ENCODE measurements at places on chromosomes 2 and 18.

- no peak for DNase-seq
Measured at GRCh38 chr2:7819850-7820249, 862.0 kb upstream of the ID2 start.

DNA sequence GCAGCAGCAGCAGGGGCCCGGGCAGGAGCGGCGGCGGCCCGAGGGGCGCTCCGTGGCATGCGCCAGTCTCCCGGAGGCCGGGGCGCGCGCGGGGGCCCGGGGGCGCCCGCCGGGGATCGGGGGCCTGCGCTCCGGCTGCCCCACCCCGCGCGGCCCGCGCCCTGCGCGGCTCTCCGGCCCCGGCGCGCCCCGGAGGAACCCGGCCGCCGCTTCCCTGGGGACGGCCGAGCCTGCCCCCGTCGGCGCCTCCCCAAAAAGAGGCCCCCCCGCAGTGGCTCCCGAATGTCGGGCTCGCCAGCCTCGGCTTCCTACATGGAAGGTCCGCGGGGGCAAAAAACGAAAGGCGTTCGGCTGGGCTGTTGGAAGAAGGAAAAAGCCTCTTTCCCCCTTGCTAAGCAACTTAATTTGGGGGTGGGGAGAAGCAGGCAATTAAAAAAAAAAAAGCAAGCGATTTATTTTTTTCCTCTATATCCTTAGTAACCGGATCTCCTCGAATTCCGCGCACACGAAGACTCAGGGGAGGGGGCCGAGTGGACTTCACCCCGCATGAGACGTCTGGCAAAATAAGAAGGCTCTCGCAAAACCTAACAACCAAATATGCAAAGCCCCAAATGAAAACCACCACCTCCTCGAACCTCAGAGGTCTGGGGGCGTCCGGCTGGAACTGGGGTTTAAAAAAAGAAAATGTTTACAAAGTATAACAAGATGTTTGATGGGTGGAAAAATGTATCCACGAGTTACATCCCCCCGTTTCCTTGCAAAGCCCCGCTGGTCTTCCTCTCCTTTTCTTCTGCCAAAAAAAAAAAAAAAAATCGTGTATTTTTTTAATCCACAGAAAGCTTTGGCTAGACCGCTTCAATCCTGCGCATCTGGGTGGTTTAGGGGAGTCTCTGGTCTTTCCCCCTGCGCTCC, at the start of gene SMAD7:
TSS of gene SMAD7 (minus strand) at position 430 of the 912 bp plus-strand sequence. CDS start 541 bp downstream, outside the sequence.
- DNase-seq, result no peak

- DNase-seq, result no peak
Measured at GRCh38 chr2:89819809-89820208, 1128.3 kb downstream of the RPIA start.

- DNase-seq, result no peak
Measured at GRCh38 chr18:61694236-61694635, 198.6 kb downstream of the RNF152 start.

DNA sequence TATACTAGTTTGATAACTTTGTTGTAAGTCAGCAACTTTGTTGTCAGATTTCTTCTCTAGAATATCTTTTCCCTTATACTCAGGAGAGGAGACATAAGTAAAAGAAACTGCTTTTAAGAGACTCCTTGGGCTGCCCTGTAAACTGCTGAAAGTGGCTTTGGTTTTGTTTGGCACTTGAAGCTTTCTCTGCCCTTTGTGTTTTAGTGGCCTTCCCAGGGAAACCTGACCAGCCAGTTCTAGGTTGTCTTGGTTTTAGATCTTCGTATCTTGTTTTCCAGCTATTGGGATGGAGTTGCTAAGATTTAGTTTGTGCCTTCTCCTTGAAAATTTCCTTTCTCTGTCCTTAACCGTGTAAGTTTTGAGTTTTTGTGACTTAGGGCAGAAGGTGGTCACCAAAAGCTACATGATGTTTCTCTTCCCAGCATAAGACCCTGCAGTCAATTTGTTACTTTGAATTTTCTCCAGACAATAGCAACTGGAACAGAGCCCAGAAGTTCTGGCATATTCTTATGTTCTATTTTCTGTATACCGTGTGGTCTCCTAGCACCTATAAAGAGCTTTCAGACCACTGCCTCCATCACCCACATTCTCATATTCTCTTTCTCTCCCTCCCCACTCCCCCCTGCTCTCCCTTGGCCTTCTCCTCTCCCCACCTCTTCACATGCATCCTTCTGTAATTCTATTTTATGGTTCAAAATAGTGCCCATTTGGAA, 81.1 kb downstream of the BOLA3 start:
- peak; percentile 29 for DNase-seq

DNA sequence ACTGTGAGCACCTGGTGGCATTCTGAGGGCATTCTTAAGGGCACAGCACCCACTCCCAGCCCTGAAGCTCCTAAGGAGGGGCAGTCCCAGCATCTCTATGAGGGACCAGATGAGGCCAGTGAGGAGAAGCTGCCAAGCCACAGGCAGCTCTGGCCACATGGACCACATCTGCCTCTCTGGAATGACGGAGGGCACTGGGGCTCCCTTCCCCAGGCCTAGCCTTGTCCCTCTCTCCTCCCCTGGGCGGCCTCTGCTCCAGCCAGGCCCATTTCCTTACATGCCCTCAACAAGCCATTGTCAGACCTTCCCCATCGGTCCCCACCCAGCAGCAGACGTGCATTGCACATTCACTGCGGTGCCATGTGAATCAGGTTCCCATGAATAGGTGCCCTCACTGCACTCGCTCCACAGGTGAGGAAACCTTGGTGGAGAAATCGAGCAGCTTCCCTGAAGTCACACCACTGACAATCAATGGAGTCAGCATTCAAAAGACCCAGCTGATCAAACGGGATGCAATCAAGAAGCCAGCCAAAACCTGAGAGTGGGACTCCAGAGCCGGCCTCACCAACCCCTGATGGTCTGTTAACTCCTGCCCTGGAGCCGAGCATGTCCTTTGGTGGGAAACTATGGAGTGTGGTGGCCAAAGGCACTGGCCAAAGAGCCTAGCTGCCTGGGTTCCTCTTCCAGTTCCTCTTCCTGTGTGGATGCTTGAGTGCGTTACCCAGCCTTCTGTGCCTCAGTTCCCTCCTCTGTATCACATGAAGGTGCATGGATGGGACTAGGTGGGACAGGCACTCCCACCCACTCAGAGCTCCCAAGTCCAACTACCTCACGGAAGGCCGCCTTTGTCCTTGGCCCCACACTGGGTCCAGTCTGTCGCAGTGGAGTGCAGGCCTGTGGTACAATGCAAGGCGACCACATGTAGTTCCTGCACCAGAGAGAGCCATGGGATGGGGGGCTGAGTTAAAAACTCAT, 147.3 kb downstream of the ZFP36L2 start:
- no peak for DNase-seq

- DNase-seq, result no peak
Measured at GRCh38 chr18:34873986-34874580, 164.0 kb downstream of the DTNA start.

- no peak for DNase-seq
Measured at GRCh38 chr2:101253013-101253702, 472 bp downstream of the CNOT11 start.

DNA sequence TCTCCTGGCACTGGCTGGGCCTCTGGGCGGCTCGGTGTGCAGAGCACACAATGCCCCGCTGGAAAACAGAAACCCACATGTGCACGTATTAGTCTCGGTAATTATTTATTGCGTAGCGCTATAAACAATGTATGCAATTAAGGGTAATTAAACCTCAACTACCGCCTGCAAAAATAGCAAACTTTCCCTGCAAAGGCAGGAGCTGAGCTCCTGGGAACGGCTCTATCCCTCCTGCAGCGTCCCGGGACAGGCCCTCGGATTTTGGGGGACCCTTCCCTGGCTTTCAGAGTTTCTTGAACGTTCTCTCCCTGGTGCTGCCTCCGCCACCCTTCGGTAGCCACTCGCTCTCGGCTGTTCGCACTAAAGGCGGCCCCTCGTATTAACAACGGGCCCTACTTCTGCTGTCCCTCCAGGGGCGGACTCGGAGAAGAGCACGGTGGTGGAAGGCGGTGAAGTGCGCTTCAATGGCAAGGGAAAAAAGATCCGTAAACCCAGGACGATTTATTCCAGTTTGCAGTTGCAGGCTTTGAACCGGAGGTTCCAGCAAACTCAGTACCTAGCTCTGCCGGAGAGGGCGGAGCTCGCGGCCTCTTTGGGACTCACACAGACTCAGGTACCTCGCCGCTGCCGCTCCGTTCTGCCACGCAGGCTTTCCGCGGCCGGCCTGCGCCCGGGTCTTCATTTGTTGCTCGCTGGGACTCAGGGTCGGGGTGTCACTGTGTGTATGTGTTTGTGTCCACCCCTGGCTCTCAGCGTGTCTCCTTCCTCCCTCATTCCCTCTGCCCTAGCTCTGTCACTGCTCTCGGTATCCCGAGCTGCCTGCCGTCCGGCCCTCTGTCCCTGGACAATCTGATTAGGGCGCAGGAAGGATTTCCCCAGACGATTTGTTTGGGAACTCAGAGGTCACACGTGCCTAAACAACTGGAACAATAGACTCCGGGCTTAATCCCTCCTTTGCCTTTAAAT, 1.2 kb downstream of the DLX1 start:
- no peak for DNase-seq

DNA sequence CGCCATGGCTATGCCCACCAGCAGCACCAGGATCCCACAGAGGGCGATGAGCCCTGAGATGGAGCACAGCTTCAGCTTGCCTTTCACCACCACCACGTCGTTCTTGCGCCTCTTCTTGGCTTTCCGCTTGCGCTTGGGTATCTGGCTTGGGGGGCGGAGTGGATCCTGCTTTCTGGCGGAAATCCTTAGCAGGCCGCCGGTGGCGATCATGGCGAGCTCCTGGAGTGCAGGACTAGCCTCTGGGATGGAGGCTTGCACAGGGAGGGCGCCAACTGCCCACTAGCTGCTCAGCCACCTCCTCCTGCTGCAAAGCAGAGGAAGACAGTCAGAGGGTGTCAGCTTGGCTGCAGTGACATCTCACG, 3.5 kb downstream of the TMEM200C start:
- no peak for DNase-seq

GRCh38 chr2:180579388-180579787, 401.0 kb upstream of the UBE2E3 start:
- no peak for DNase-seq

- no peak for DNase-seq
Measured at GRCh38 chr2:204170411-204170810, 233.8 kb downstream of the ICOS start.

GRCh38 chr2:85978883-85979780, 90.3 kb upstream of the ST3GAL5 start:
- DNase-seq, result no peak

DNA sequence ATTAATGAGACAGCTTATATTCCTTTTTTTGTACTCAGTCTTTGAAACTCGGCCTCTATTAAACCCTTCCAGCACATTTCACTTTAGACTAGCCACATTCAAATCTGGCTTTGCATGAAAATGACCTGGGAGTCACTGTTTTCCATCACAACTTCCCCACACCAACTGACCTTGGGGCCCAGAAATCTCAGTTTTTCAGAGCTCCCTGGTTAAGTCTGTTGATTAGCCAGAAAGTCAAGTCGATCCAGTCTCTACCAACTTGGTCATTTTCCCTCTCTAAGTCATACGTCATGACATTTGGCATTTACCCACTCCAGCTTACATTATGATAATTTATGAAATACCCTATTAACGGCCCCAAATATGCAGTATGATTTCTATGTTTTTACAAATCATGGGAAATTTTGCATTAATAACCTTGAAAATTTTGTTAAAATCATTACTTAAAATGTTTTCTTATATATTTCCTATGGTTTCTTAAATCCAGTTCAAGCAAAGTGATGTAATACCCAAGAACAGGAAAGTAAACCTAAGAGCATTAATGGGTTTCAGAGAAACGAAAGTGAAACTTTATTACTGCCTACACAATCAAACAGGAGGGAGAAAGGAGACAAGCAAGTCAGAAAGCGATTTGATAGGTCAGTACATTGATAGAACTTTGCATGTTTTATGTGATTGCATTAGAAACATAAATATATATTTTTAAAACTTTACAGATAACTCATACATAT, 77.1 kb downstream of the SPATS2L start:
- DNase-seq, result no peak

DNA sequence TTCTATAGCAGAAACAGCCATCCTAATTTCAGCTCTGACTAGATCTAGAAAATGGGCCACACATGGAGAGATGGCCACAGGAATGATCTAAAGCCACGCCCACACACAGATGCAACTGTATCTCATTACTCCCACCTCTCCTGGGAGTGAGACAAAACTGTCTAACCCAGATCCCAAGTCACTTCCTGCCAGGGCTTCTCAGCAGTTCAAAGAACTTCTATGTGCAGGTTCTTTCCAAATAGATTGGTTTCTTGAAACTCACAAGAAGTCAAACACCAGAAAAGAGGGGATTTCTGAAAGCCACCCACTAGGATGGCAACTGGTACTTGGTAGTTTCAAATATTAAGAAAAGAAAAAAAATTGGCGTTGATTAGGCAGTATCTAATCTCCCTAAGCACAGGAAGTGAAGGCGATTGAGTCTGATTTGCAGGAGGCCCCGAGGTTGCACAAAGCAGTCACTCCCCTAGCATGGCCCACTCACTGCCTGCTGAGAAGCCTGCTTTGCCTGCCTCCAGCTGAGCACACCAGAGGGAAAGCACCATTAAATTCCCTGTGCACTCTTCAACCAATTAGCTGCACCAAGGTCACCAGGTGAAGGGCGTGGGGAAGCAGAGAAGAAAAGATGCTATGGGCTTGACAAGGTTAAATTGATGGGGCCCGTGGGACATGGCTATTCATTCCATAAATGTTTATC, 51.1 kb downstream of the PAPOLG start:
- DNase-seq, result no peak

- peak; percentile 63 for DNase-seq
Measured at GRCh38 chr2:18519914-18520450, 40.5 kb downstream of the RDH14 start.

DNA sequence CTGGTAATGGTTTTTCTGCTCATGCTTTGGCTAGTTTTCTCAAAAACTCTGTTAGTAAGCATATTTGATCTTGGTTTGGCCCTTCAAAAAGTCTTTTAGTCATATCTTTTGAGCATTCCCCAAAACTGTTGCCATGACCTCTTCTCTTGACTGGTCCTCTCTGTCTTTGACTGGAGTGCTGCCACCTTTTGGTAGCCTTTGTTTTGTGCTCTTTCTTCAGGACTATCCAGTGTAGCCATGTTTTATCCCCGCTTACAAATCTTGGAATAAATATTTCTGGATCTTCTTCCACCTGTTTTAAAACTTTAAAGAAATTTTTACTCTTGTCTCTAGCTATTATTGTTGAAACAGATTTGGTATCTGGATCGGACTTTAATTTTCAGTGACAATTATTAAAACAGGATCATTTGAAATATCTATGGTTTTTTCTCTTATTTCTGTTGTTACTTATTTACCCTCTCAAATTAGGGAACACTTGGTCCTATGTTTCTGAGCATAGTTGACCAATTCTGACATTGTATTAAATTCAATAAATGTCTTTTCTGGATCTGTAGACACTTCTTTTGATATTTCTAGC, 965 bp upstream of the ELOA2 start:
- DNase-seq, result no peak

All from urinary bladder (tissue), 4 donors.